Activated CD8-positive, alpha-beta memory T cell treated with anti-CD3 and anti-CD28 coated beads for 4 hours (primary cell): ENCODE measurements at places on chromosomes 11 and 22.
A peak's percentile ranks its signal among the peaks of the same experiment; 100 is the strongest.

DNA sequence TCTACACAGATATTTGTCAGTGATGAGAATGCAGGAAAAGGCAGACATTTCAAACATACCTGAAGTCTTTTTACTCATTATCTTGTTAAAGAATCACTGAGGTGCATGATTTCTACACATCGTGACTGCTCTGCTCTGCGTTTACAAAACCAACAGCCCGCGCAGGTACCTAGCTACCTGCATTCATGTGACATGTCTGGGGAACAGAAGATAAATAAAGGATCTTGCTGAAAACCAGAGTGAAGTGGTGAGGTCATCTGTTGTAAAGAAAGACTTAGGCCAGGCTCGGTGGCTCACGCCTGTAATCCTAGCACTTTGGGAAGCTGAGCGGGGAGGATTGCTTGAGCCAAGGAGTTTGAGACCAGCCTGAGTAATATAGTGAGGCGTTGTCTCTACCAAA is 15.7 kb downstream of the ASPHD2 start:
- DNase-seq = no peak

DNA sequence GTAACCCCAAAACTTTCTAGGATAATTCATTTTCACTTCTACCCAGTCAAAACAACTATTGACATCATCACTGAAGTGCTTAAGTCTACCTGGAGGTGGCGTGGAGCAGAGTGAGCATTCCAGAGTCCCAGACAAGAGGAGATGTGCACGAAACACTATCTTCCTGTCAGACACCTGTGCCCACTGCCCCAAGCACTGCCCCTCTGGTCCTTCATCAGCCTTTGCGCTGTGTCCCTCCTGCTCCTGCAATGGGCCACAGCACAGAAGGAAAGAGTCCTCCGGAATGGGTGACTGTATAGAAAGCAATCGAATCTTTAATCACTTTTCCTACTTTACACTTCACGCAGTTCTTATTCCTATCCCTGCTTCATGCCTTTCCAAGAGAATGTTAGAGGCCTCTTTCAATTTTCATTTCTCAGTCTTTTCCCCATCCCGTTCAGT is 512 bp upstream of the GRIA4 start:
- no peak for DNase-seq

DNA sequence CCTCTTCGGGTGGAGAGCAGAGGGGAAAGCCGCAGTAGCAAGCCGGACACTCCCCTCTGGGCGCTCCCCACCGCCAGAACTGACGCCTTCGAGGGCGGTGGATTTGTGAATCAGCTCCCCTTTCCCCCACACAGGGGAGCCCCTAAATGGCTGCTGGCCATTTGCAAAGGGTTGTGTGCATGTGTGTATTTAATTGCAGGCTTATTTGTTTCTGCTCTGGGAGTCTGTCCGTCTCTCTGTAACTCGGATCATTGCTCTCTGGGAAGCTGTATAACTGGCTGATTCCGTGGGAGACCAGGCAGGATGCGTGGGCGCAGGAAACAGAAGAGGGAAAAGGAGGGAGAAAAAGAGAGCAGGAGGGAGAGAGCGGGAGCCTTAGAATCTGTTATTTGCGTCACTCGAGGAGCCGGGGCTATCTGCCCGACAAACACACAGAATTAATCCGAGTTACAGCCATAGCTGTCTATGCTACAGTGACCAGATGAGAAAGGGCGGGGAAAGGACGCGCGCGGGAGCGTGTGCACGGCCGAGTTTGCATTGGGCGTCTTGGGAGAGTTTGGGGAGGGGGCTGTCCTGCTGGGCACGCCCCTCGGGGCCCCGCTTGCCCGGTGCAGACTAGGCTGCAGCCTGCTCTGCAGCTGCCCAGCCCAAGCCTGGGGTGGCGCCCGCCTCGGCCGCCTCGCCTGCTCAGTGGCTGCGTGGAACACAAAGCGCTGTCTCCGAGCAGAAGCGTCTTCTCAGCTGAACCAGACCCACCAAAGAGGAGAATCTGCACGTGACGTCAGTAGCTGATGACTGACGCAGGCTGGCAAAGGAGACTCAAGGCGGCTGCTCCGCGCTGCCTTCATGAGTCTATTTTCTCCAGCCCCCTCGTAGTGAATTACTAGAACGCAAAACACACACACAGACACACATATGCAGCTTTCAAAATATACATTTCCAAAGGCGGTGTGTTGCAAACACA is 105.3 kb upstream of the HSD17B12 start:
- no peak for DNase-seq

GRCh38 chr22:48842976-48843375 is 984.7 kb downstream of the BRD1 start:
- no peak for DNase-seq

- no peak for DNase-seq
Measured at GRCh38 chr11:88604260-88604659, 266.7 kb upstream of the CTSC start.

GRCh38 chr22:42961810-42962209 is 53.1 kb downstream of the PACSIN2 start:
- DNase-seq = no peak

- no peak for DNase-seq
Measured at GRCh38 chr11:80096736-80097135, 655.9 kb upstream of the TENM4 start.

GRCh38 chr11:40162901-40163883 is 1296.3 kb downstream of the LRRC4C start:
- no peak for DNase-seq

DNA sequence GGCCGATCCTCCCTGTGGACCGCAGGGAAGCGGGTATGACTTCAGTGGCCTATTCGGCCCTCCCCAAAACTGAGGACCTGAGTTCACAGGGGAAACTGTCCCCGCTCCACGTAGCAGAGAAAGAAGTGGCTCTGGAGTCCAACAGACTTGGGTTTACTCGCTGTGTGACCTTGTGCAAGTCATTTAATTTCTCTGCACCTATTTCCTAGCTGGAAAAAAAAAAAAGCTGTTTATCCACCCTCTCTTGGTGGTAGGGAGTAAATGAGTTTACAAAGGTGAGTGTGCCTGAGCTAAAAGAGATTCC is 2.2 kb downstream of the SPON1 start:
- DNase-seq = no peak

DNA sequence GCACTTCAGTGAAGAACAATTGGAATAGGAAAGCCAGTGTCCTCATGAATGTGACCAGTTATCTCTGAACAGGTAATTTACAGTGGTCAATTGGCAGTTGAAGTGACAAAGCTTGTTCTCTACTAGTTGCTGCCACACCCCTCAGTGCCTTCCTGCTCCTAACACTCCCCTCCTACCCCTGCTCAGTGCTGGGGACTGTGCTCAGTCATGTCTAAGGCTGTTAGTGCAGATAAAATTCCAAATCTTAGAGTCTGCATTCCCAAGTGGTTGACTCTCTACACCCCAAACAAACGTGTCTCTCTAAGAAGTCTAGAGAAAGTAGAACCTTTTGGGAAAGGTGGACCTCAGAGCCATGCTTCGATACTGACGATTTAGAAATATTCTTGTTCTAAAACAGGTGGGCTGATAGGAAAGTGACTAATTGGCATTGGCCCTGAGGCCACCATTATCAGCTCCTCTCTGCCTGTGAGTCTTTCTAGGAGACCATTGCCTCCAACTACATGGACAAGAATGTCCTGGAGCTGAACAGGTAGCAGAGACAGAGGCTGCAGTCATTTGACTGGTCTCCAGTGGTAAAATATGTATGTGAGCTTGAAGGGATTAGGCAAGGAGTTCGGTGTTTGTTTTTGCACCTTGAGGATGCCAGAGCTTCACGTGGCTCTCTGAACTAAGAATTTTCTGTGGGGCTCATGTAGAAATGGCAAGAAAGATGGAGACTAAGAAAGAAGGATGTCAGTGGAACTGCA is 22.1 kb upstream of the NNMT start:
- no peak for DNase-seq

DNA sequence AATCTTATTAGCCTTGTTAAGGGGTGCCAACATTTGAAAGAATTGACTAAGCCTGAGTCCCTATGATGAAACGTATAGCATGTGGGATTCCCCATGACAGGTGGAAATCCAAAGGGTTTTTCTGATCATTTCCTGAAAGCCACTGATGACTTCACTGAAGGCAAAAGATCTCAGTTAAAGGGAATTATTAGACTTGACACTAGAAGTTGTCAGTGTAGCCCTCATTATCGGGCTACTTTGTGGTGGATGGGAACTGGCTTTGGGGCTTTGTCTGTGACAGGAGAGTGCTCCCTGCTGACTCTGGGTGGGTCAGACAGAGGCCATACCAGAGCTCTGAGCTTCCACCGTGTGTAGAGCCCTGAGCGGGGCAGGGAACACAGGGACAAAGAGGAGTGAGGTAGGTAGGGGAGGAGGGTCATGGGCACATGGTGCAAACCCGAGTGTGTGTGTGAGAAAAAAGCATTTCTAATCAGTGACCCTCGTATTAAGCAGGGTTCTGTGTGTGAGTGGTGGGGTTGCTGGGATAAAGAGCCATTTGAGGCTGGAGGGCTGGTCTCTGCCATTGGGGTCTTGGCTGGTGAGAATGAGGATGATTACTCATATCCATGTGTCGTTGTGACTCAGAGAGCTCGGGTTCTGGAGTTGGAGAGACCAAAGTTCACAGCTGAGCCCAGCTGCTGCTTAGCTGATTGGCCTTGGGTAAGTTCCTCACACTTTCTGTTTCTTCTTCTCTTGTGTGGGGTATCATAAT is 101.1 kb downstream of the GRIK4 start:
- no peak for DNase-seq

GRCh38 chr22:48669986-48670716 is 1157.5 kb downstream of the BRD1 start:
- DNase-seq = no peak

DNA sequence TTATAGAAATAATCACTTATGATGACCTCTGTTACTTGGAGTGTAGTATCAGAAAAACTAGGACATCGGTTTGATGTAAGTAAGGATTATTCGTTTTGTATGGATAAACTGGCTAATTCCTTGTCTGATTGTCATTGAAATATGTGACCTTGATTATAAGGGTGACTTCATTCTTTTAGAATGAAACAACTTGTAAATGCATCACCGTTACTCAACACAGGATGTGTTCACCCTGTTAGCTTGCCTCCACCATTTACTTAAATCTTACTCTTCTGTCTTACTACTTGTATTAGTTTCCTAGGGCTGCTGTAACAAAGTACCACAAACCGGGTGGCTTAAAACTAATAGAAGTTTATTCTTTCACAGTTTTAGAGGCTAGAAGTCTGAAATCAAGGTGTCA is 7.9 kb downstream of the SFI1 start:
- no peak for DNase-seq

DNA sequence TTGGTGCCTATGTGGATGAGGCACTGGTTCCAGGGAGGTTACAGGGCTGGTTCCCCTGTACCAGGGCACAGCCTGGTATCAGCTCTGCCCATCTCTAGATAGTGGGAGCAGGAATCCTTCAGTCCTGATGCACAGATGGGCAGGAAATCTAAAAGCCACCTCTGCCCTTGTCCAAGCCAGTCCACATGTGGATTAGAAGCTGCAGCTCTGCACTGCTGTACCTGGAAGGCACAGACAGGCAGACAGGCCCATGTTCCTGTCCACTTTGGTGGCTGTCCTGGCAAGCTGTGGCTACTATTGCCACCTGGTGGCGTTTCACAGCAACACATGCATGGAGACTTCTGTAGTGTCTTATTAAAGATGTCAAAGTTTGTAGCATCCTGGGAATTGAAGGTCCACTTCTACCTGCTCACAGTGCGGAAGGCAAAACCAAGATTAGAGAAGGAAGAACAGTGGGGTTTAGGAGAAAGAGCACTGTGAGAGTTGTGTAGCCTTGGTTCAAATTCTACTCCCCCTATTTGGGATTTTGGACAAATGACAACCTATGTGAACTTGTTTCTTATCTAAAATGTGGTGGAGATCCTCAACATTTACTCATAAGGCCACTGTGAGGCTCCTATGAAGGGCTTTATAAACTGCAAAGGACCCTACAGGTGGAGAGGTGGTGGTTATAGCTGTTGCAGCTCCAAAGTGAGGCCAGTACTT is 30.1 kb downstream of the NAV2 start:
- DNase-seq = peak; percentile 26

- no peak for DNase-seq
Measured at GRCh38 chr22:42300259-42301076, 30.0 kb upstream of the TCF20 start.

GRCh38 chr11:2892215-2892966 is 6.8 kb upstream of the CDKN1C start:
- no peak for DNase-seq

- DNase-seq = peak; percentile 5
Measured at GRCh38 chr11:73184953-73185671, 33.0 kb upstream of the P2RY2 start.

DNA sequence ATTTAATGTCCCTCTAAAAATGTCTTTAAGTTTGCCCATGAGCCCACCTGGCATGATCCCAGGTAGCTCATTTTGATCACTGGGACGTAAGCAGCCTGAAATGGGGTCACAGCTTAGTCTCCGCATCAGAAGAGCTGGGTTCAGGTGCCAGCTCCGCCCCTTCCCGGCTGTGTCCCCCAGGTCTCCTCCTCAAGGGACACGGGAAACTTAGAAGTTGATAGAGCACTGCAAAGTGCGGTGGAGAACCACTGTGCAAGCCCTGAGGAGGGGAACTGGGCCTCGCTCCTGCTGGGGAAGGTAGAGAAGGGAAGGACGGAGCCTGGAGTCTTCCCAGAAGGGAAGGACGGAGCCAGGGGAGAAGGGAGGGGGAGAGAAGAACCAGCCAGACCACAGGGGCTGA is 7.7 kb downstream of the TOM1 start:
- DNase-seq = no peak

DNA sequence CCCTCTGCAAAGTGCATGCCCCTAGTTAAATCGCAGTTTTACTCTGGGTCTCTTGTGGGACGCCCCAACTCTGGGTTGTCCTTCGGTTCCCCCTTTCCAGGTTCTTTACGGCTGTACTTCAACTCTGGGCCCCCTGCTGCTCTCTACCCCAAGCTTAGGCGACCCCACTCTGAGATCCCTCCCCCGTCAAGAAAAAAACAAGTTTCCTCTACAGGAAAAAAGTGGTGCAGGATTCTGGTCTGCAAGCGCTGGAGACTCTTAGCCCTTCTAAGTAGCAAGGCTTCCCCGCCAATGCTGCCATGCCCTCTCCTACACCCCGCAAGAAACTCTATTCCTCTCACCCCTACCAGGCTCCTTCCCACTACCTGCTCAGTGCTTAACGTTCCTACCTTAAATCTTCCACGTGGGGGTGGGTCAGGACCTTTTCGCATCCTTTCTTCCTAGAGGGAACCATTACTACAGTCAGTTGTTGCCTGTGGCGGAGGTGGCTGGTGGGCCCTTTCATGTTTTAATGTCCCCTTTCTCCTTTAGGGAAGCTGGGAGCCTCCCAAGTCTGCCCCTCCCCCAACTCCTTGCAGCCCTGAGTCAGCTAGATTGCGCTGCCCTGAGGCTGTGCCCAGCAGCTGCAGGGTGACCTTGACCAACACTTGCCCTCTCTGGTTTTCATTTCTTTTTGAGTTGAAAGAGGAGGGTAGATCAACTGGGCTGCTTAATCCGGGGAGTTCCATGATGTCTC is 1.4 kb downstream of the NEFH start:
- no peak for DNase-seq

GRCh38 chr11:1881442-1882264 is 10.0 kb downstream of the PRR33 start:
- no peak for DNase-seq

DNA sequence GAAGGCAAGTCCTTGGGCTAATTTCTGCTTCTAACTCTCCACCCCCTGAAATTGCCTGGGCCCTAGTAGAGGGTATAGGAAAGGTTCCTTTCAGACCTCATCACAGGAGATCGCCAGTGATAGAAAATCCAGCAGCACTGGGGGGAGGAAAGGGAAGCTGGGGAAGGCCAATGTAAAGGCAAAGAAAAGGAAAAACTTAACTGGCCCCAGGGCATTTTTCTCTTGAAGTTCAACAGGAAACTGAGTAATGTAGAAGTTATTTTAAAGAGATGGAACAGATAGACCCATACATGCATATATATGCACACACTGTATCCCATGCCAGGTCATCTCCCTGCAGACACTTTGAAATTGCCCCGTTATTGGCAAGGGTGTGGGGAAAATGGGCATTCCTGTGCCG is 134.0 kb downstream of the TRIM44 start:
- no peak for DNase-seq
